ENCODE measurements at places on chromosomes 5 and 9. TPM values are rescaled to one million over a fixed set of nuclear protein-coding genes. Genes with fewer than 3 reads are reported as not detected.

The GPX3 gene
- 28.0 TPM for polyA plus RNA-seq

The LRRTM2 gene
- polyA plus RNA-seq = 1.5 TPM

The CACNA1B gene
- polyA plus RNA-seq = 1.1 TPM

GRCh38 chr5:145205546-145205945 lies 629.6 kb downstream of the PRELID2 start:
- no peak for DNase-seq

The PCDHGB2 gene
- 0.87 TPM for polyA plus RNA-seq

The SAP30L gene
- polyA plus RNA-seq = 29.3 TPM

- DNase-seq = no peak
Measured at GRCh38 chr5:80503641-80504040, 15.7 kb downstream of the FAM151B start.

DNA sequence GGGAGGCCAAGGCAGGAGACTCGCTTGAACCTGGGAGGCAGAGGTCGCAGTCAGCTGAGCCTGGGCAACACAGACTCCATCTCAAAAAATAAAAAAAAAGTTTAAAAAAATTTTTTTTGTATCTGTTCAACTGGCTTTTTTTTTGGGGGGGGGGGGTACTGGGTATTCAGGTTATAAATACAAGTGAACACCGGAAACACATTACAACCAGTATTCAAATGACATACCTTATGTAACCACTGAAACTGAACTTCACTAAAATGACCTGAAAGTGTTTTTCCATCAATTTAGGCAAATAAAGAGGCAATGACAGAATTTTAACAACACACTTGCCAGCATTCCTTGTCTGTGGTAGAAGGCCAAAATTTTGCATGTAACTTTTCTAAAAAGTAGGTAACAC lies 33.5 kb downstream of the STRBP start:
- DNase-seq = no peak

DNA sequence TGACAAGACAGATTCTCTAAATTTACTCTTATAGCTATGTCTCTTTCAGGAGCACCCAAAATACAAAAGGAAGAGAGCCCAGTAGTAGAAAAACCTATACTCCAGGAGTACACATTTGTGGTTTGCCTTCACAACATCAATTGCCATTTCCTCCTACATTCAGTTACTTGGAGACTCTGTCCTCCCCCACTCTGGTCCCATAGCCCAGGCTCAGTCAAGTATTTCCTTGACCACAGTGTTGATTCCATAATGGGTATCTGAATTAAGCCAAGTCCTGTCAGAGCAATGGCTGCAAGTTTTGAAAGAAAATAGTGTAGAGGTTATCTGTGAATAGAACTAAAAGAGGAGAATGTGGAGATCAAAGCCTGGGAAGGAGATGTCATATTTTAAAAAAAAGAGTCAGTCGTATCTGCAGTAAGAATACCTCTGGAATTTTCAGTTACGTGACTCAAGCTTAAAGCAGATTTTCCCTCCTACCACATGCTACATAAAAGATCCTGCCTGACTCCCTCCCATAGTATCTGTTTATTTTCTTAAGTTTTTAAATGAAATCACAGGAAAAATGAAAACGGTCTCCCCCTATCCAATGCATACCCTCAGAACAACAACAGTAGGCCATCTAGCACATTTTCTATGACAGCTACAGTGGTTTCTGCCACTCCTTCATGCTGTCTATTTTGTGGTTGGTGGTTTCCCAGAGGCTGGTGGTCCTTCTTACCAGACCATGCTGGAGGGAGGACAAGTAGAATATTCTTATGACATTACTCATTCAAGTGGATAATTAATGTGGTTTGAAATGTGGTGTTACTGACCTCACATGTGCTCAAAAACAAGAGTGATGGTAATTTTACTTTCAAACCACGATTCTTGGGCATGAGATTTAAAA lies 249.7 kb upstream of the TMEM161B start:
- DNase-seq = no peak

DNA sequence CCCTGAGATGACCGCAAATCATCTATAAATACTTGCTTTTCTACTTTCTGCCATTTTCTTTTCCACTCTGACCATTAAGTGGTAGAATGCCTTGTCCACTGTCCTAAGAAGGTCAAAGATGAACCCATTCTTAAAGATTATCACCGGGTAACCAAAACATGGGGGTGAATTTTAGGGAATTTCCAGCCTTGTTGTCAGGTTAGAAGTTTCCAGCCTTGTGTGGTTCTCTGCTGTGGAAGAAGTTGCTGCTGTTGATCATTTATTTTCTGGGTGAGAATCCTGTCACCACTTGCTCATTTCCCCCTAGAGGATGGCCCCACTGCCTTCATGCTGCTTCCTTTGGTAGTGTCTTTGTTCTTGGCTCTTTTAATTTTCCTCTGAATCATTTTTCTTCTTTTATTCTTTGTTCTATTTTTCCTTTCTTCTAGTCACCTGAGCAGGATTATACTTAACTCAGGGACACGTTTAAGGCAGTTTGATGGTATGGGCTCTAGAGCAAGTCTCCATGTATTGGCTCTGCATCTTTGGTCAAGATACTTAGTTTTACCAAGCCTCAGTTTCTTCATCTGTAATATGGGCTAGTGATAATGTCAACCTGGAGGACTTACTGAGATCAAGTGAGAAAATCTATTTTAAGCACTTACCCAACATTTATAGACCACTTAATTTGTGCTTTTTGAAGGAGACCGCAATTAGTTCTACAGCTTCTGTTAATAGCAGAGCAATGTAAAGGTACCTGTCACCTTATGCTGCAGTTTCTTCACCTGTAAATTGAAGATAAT lies 266.2 kb downstream of the ARHGAP26 start:
- no peak for DNase-seq

The IL33 gene
- polyA plus RNA-seq = not detected

The ZDHHC11B gene
- 0.83 TPM for polyA plus RNA-seq

The C5orf63 gene
- polyA plus RNA-seq = 10.5 TPM

- DNase-seq = no peak
Measured at GRCh38 chr9:91879231-91879630, 70.8 kb downstream of the ROR2 start.

DNA sequence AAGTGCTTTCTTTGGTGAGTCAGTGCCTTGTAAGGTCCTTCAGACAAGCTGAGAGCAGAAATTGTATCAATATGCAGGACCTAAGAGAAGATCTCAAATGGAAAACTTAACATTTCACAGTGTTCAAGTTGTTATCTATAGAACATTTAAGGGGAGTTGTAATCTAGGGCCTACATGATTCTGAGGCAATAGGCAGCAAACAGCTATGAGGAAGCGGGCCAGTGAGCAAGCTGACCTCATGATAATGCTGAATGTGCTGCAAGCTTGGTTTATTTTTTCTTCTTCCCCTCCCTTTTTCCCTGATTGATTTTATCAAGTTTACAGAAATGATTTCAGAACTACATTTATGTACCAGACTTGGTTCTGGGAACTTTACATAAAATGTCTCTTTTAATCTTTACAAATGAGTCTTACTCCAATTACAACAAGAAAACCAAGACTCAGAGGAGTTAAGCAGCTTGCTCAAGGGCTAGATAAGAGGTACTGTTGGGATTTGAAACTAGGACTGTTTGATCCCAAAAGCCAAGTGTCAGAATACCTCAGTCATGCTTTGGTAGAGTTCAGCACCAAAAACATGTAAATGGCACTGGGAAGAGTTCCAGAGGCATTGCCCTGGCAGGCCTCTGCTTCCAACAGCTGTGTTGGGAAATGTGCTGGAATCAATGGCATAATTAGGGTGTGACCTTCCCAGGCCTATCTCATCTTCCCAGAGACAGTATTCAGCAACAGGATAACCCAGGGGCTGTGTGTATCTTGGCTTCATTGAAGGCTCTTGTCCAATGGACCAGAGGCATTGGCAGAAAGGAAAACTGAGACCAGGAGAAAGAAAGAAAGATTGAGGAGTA lies 130.1 kb downstream of the LRRC70 start:
- no peak for DNase-seq

GRCh38 chr9:125966959-125967711 lies 220.0 kb downstream of the PBX3 start:
- DNase-seq = no peak

- DNase-seq = peak; percentile 37
Measured at GRCh38 chr9:34573599-34574325, 15.8 kb downstream of the CNTFR start.

DNA sequence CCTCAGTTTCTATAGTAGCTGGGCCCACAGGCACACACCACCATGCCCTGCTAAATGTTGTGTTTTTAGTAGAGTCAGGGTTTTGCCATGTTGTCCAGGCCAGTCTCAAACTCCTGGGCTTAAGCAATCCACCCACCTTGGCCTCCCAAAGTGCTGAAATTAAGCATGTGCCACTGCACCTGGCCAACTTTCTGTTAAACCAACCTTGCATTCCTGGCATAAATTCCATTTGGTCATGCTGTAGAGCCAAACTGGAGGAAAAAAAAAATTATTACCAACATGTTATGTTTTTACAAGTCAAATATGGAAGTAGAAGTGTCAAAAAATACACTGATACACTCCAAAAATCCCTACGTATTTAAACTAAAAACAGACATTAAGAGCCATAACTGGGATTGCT lies 54.1 kb downstream of the ERMP1 start:
- no peak for DNase-seq

- peak; percentile 39 for DNase-seq
Measured at GRCh38 chr9:617445-618085, 223.9 kb upstream of the DMRT1 start.

DNA sequence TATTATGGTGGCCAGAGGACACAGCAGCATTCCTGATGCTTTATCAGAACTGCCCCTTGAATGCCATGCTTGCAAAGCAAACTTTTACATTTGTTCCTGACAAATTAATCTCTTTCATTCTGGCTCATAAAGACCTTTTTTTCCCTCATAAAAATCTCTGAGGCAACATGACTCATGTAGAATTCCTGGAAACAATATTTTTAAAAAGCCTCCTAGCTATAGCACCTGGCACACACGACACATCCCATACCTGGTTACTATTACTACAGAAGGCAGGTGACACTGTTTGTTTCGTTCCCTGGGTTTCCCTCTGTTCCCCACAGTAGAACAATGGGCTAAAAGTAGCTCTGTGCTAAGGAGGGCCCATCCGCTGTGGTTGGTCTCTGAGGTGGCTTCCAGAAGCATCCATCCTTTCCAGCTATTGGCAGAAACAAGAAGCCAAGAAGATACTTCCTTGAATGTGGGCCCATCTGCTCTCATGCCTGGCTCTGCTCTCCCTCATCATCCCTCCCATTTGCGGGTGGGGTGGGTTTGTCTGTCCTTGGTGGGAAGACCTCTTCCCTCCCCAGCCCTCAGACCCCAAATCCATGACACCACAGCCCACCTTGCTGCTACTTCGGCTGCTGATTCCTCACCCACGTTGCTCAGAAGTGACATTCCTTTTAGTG lies 59.1 kb downstream of the GALNT12 start:
- DNase-seq = no peak

The AMBP gene
- polyA plus RNA-seq = 1.6 TPM

- DNase-seq = no peak
Measured at GRCh38 chr5:144947023-144947422, 776.4 kb downstream of the KCTD16 start.

The ADAMTS13 gene
- polyA plus RNA-seq = 4.4 TPM

- DNase-seq = no peak
Measured at GRCh38 chr9:27752069-27752468, 178.8 kb upstream of the C9orf72 start.

The SHC3 gene
- 1.1 TPM for polyA plus RNA-seq

DNA sequence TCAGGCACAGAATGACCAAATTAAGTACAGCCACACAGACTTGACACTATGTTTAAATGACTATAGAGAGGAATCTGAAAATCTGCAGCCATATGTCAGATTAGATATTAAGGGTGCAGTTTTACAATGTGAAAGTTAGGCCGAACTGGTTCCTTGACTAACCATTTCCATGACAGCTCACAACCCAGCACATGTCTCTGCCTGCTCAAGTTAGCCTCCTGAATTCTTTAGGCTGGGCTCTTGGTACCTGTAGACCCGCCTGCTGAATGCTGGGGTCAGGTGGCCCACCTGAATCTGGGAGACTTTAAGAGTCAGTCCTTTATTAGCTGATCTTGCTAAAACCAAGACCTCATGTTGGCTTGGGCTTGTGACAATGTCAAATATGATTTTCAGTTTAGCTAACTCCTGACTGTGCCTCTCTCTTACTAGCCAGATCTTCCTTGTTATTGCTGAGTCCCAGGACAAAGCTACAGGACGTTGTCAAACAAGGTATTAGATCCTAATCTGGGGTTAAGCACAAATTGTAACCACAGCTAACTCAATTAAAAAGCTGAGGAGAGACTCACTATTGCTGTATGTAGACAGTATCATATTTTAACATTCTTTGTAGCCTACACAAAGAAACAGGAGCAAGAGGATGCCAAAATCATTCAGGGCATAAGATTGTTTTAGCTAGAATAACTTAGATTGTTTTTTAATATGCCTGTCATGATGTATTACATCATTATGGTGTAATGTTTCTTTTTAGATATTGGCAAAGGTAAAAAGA lies 490.9 kb downstream of the SEMA5A start:
- no peak for DNase-seq

GRCh38 chr5:112002376-112002775 lies 245.4 kb upstream of the NREP start:
- DNase-seq = no peak

The PCDHGA7 gene
- 0.50 TPM for polyA plus RNA-seq

The SEMA6A gene
- 220 TPM for polyA plus RNA-seq

The PCDHA1 gene
- 0.81 TPM for polyA plus RNA-seq

DNA sequence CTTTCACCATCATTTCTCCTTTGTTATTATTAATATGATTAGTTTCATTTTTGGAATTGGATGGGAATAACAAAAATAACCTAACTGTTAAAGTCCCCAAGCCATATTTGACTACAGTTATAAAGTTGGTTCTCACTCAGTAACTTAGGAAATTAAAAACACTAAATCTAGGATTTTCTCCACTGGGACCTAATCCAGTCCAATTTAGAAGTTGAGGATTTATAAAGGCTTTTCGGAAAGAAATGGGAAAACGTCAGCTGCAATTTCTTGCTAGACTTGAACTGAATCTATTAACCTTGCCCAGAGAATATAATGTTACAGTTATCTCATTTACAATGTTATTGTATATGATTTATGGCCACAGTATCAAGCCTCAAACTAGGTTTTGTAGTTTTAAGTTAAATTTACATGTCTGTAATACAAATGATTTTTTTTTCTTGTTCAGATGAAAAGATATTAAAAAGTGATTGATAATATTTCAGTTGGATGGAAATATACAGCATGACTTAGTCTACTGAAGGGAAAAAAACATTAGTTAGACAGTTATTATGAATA lies 524.3 kb upstream of the GRAMD2B start:
- DNase-seq = no peak

The ROPN1L gene
- 0.57 TPM for polyA plus RNA-seq

- no peak for DNase-seq
Measured at GRCh38 chr9:27829621-27830020, 256.3 kb upstream of the C9orf72 start.

DNA sequence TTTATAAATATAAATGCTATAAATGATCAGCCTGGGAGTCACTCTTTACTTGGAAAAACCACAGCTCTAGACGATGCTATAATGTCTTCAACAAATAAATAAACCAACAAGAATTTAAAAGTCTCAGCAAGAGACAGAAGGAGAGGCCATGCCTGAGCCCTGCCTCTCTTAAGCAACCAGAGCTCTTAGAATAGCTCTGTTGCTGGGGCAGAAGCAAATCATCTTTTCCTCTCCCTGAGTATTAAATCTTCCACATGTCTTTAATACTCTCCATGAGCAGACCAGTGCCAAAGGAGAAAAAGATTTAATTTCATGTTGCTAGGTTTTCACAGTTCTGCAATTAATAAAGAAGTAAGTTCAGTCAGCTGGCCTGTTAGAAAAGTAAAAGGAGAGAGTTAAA lies 408.0 kb upstream of the SLC30A5 start:
- no peak for DNase-seq
